Stimulated activated CD8-positive, alpha-beta memory T cell treated with anti-CD3 and anti-CD28 coated beads, Interleukin-4, amount 100 ng/mL, for 1 hour (primary cell): ENCODE measurements at places on chromosomes 2 and 18.

GRCh38 chr2:6264198-6264597, 572.0 kb downstream of the SOX11 start:
- no peak for DNase-seq

DNA sequence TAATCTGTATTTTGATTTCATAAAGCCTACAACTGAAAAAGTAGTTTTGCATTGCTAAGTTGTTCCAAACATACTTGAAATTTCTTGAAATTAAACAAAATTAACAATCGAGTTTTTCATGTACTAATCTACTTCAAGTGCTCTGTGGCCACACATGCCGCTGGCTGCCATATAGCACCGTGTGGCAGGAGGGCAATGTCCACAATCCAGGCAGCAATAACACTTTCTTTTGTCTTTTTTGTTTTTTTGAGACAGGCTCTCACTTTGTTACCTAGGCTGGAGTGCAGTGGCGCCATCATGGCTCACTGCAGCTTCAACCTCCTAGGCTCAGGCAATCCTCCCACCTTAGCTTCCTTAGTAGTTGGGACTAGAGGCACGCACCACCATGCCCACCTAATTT, 36.1 kb downstream of the SAP130 start:
- DNase-seq = no peak

GRCh38 chr2:118348380-118349034, 260.2 kb downstream of the INSIG2 start:
- no peak for DNase-seq

DNA sequence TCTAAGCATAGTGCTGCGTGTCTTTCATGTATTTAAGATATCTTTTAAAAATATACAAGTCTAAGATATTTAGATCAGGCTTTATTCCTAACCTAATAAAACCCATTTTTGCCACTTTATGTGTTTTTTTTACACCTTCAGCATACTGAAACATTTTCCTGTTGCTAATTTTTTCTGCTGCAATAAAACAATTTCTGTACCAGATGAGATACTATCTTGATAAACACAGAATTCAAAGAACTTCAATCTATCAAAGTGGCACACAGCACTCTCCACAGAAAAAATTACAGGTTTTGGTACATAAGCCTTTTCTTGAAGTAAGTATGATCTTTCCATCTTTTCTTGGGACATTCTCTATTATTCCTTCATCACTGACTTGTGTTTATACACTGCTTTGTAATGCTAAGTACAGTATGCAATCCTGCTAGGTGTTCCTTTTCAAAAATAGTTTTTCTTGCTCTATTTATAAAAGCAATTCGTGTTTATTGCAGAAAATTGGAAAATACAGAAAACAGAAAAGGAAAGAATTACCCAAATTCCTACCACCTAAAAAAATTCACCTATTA, 16.2 kb downstream of the REV1 start:
- DNase-seq = no peak

GRCh38 chr2:50401772-50402653, 629.9 kb downstream of the NRXN1 start:
- DNase-seq = no peak

GRCh38 chr2:185502351-185502750, 236.3 kb upstream of the FSIP2 start:
- no peak for DNase-seq

DNA sequence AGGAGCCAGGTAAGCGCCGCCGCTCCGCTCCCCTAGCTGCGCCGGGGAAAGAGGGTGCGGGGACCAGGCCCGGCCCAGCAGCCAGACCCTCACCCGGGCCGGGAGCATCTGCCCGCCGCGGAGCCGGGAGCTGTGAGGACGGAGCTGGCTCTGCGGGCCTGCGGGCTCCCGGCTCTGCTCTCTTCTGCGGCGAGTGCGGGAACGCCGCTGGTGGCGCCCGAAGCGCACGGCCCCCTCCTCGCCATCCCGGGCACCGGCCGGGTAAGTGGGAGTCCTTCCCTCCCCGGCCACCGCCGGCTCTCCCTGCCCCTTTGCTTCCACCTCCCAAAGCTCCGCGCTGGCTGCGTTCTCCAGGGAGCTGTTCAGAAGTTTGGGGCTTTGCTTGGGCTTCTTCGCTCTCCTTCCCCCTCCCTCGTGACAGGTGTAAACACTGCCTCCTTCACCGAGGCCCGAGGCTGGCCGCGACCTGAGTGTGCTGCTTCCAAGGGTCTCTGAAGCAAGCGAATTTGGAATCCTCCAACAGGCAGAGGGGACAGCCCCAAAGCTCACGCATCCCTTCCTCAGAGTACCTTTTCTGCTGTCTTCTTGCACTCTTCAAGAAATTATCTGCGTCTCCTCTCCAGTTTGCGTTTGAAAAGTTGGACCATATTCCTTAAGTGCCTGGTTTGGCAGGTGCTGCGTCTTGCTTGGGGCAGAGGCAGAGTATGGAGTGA, 632 bp downstream of the AFTPH start:
- DNase-seq = no peak

- no peak for DNase-seq
Observed at GRCh38 chr2:216714376-216714775, 19.0 kb upstream of the IGFBP5 start.

DNA sequence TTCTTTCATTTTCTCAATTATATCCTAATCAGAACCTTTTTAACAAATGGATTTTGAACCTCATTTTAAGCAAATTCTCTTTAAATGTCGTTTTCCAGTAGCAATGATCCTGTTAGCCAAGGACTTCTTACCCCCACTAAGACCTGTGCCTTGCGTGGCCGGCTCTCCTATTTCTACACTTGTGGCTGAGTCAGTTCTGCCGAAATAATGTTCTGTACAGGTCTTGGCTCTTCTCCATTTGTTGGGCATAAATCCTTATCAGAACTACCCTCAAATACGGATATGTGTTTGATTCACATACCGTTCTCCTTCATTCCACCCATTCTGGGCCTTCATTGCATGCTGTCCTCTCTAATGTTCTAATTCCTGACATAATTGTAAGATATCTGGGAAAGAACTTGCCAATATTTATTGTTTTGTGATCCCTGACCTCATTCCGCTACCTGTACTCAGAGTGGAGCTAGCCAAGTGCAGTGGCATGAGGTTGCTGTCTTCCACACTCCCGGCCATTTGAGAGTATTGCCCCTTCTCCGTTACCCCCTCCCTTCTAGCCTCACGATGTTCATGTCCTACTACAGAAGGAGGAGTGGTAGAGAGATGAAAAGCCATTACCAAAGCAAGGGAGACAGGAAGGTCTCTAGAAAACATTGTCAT, 78.7 kb downstream of the MYOM1 start:
- DNase-seq = no peak

DNA sequence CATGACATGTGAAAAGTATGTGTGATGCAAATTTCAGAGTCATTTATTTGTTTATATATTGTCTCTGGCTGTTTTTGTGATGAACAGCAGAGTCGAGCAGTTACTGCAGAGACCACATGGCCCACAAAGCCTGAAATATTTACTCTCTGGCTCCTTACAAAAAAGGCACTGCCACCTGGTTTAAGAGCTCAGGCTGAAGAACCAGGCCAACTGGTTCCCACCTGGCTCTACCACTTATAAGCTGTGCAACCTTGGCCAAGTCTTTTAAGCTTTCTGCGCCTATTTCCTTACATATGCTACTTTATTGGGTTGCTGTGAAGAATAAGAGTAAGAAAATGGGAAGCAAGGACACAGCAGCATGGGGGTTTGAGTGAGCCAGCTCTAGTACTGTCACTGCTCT, 207.6 kb downstream of the L3MBTL4 start:
- DNase-seq = no peak

DNA sequence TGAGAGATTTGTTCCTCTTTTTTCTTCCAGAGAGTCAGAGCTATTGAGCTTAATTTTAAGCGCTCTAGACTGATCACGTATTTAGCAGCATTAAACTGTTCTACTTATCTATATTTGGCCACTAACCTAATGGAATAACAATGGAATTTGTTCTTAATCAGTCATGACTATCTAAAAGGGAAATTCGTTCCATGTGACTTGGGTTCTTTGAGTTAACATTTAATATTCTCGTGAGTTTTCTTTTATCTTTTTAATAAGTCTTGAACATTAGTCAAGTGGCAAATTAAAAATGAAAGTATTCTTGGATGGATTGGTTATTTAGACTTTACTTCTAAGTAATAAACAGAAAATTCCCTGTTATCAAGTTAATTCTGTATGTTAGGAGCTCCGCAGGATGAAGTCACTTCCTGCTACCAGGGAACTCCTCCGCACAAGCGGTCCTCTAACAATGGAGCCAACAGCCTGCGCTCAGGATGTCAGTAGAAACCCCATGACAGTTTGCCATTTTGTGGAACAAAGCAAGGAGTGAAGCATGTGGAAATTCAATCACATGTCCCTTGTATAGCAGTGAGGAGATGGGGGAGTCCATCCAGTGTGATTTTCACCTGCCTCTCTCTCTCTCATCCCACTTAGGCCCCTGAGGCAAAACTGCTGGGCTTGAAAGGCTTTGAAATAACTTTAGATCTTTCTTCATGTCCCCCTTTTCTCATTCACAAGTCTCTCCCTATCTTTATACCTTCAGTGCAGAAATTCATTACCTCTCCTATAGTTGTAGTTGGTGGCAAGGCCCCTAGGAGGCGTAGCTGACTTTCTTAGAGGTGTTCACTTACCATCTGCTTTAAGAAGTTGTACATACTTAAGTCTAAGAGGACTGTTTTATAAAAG, 138.1 kb downstream of the WDR7 start:
- DNase-seq = no peak

DNA sequence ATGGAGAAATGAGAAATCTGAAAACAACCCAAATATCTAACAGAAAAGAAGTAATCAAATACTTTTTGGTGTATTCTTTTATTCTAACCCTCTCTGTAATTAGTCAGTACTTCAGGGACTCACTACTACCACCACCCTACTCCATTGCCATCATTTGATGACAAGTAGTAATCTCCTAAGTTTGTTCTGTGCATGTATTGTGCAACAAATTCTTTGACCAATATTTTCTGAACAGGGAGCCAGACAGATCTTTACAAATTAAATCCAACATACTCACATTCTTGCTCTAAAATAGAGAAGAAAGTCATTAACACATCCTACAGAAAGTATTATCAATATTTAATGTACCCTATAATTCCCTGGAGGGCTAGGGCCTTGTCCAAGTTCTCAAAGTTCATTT, 1416.4 kb downstream of the DSC3 start:
- no peak for DNase-seq

DNA sequence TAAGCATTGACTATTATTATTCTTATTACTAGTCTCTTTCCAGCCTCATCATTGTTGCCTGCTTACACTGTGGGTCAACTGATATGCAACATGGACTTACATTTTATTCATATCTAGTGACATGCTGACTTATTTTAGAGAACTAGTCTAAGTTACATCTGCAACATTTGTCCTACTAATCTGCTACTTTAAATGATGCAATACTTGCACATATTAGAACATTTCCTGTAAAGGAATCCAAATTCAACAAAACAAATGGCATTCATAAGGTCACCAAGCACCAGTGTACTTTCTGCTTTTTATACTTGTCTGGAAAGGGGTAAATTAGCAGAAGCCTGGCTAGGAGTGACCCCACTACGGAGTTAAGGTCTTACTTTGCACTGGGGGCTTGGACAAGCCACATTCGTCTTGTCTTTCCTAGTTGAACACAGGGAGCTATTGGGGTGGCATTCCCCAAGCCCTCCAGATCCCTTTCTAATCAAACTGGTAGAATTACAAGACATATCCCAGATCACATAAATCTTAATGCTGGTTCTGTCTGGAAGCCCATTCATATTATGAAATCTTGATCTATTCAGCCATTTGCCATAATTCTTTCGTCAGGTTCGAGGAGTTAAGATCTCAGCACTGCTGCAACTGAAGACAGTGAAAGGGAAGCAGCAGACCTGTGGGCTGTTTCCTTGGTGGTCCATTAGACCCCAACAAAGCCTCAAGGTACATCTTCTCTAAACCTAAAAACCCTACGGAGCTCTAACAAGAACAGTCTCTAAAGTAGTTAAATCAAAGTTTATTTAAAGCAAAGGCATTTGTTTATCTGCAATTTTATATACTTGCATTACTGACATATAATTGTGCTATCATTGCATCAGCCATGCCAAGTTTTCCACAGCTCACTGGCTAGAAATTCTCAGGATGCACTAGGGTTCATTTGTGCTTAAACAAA, 49.9 kb upstream of the RTN4 start:
- DNase-seq = no peak

DNA sequence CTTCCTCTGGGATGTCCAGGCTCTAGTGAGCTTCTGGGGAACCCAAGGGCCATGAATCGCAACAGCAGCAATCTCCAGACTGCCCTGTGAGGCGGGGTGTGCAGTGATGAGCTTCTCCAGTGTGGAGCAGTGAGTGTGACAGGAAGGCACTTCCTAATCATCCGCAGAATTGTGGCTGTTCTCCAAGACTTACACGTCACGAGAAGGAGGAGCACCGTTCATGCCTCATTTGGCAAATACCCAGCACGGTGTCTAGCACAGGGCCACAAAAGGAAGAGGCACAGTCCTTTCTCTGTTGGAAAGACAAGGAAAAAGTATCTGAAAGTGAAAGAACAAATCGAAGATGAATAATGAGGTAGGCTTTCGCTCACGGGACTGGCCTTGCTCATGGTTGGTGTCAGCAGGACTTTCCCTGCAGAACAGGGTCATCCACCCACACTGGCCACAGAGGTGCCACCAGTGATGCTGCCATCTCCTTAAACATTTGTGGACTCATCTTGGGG, 125.1 kb upstream of the HAAO start:
- DNase-seq = no peak

- DNase-seq = no peak
Observed at GRCh38 chr2:240556553-240557100, 1.2 kb downstream of the ANKMY1 start.

DNA sequence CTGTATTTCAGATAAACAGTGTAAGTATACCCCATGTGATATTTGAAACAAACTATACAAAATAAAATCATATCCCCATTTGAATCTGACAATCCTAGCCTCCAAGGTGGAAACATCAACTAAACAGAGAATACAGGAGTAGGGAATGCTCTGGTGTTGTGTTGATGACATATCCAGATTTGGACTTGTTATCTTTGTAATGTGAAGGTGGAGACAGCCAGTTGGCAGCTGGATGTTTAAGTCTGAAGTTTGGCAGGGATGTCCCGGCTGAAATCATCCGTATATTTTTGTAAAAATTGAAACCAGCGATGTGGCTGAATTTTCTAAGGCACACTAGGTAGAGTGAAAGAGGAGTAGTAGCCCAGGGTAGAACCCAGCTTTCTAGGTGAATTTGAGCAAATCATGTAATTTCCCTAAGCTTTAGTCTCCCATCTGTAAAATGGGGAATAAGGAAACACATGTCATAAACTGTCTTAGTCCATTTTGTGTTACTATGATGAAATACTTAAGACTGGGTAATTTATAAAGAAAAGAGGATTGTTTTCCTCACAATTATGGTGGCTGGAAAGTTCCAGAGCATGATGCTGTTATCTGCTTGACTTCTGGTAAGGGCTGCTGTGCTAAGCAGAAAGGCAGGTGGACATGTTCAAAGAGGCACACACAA, 246.6 kb upstream of the APCDD1 start:
- no peak for DNase-seq

GRCh38 chr2:64931246-64932115, 57.7 kb upstream of the SLC1A4 start:
- no peak for DNase-seq
